ENCODE measurements at places on chromosomes 1 and 21.
A peak's percentile ranks its signal among the peaks of the same experiment; 100 is the strongest.

GRCh38 chr1:66460776-66461175, 73.2 kb upstream of the SGIP1 start:
- H3K36me3 ChIP-seq, result no peaks in the 10 kb centered on the region
- no peak overlapping the region for H3K4me3 ChIP-seq
- no peak for DNase-seq
- H3K4me1 ChIP-seq, result no peaks in the 10 kb centered on the region
- H3K27ac ChIP-seq, result no peak overlapping the region

GRCh38 chr1:19040010-19040680, 83.7 kb upstream of the IFFO2 start:
- peaks cover 4% of the 10 kb centered on the region for H3K4me1 ChIP-seq
- no peak overlapping the region for H3K4me3 ChIP-seq
- DNase-seq, result no peak
- no peaks in the 10 kb centered on the region for H3K36me3 ChIP-seq

DNA sequence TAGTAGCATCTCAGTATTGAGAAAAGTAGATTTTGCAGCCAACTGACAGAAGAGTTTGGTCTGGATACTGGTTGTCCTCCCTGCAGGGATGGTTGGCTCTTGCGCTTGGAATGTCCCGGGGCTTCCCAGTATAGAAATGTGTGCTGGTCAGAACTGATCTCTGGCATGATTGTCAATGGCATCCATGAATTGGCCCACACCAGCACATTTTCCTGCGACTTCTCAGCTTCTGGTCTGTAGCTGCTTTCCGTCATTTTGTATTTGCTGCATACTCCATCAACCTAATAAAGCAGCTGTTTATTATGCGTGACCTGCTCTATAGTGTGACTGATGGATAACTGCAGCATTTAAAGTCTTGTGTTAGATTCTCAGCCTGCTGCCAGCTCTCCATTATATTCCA, 203.7 kb downstream of the S1PR1 start:
- no peaks in the 10 kb centered on the region for H3K27me3 ChIP-seq
- H3K36me3 ChIP-seq, result no peaks in the 10 kb centered on the region
- H3K27ac ChIP-seq, result no peak overlapping the region
- DNase-seq, result no peak

- H3K4me3 ChIP-seq, result no peak overlapping the region
- no peak for DNase-seq
- peaks cover 16% of the 10 kb centered on the region for H3K27me3 ChIP-seq
- no peaks in the 10 kb centered on the region for H3K4me1 ChIP-seq
These were observed 74.6 kb downstream of the NENF start for GRCh38 chr1:212507369-212507768.

- H3K4me1 ChIP-seq, result peaks cover 86% of the 10 kb centered on the region
- peak overlapping the region; percentile 93 for H3K27ac ChIP-seq
- H3K4me3 ChIP-seq, result peak overlapping the region; percentile 66
- no peaks in the 10 kb centered on the region for H3K36me3 ChIP-seq
These were observed 6.7 kb downstream of the LDLRAP1 start for GRCh38 chr1:25550155-25550506.

DNA sequence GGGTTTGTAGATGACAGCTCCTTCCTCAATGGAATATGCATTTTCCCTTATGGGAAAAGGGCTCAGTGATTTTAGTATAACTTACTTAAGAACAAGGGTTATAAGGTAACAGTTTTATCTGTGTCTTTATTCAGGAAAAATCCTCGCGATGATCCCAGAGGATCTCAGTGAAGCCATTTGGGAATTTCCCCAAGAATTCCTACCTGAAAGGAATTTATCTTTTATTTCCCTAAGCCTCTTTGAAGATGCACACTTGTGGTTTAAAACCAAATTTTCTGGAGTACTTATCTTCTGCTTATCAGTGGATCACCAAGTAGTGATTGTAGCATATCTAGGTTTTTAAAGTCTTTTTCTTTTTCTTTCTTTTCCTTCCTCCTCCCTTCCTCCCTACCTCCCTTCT, 58.8 kb downstream of the AK4 start:
- no peak overlapping the region for H3K27ac ChIP-seq
- no peaks in the 10 kb centered on the region for H3K36me3 ChIP-seq
- DNase-seq, result no peak
- peaks cover 3% of the 10 kb centered on the region for H3K27me3 ChIP-seq
- no peaks in the 10 kb centered on the region for H3K4me1 ChIP-seq

DNA sequence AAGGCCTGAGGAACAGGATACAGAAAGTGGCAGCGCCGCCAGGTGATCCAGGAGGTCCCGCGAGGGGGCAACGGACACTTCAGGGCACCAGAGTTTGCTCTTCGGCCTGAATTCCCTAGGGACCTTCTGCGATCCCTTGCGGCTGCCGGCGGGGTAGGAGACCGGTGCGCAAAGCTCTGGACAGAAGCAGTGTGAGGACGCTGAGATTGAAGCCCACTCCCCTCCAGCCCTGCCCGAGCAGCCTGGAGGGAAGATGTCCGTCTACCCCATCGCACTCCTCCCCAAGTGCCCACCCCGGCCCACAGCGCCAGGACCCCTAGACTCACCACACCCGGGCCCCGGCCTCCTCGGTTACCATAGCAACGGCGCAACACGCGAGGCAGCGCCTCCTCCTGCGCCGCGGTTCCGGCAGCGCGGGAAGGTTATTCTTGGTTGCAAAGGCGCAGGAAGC, at the start of gene ANKRD45:
Gene ANKRD45 (minus strand): TSS at position 361 of the 451 bp plus-strand sequence. CDS start 10,433 bp downstream, outside the sequence.
- DNase-seq, result peak; percentile 21
- no peak within 1 kb of the TSS for H3K27ac ChIP-seq
- H3K4me1 ChIP-seq, result peaks cover 3% of the 10 kb centered on the region
- H3K4me3 ChIP-seq, result peak within 1 kb of the TSS; percentile 26

DNA sequence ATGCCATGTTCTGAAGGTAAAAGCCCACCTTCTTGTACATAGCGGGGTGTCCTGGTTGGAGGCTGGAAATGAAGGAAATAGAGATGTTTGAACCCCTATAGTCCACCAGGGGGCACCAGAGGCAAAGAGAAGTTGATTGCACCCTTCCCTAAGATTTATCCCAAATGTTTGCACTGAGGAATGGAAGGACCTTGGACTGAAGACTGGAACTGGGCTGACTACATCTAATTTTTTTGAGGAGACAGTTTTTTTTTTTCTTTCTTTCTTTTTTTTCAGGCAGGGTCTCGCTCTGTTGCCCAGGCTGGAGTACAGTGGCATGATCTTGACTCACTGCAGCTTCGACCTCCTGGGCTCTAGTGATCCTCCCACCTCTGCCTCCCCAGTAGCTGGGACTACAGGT, 55.3 kb upstream of the EIF4G3 start:
- no peak overlapping the region for H3K27ac ChIP-seq
- H3K27me3 ChIP-seq, result no peaks in the 10 kb centered on the region
- no peak overlapping the region for H3K4me3 ChIP-seq
- H3K36me3 ChIP-seq, result peaks cover 51% of the 10 kb centered on the region
- no peak for DNase-seq

- DNase-seq, result no peak
- H3K36me3 ChIP-seq, result no peaks in the 10 kb centered on the region
These were observed 100.9 kb downstream of the PLPPR5 start for GRCh38 chr1:98903726-98904125.

GRCh38 chr1:44077421-44077820, 41.2 kb upstream of the KLF17 start:
- DNase-seq, result no peak
- no peaks in the 10 kb centered on the region for H3K36me3 ChIP-seq
- no peaks in the 10 kb centered on the region for H3K4me1 ChIP-seq
- no peak overlapping the region for H3K27ac ChIP-seq

DNA sequence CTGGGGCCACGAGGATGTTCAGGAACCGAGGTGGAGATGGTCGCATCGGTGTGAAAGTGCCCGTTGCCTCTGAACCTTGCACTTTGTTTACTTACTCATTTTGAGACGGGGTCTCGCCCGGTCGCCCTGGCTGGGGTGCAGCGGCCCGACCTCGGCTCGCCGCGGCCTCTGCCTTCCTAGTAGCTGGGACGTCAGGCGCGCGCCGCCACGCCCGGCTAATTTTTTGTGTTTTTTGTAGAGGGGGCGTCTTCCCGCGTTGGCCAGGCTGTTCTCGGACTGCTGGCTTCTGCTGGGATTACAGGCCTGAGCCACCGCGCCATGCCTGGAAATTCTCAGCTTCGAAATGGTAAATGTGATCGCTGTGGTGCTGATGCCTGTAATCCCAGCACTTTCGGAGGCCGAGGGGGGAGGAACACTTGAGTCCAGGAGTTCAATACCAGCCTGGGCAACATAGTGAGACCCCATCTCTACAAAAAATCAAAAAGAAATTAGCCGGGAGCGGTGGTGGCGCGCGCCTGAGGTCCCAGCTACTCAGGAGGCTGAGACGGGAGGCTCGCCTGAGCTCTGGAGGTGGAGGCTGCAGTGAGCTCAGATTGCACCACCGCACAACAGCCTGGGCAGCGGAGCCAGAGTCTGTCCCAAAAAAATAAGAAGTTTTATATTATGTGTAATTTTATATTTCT, 684 bp upstream of the MRPL20 start:
- H3K27ac ChIP-seq, result peak overlapping the region; percentile 85
- peak overlapping the region; percentile 93 for H3K4me3 ChIP-seq
- H3K27me3 ChIP-seq, result no peaks in the 10 kb centered on the region

DNA sequence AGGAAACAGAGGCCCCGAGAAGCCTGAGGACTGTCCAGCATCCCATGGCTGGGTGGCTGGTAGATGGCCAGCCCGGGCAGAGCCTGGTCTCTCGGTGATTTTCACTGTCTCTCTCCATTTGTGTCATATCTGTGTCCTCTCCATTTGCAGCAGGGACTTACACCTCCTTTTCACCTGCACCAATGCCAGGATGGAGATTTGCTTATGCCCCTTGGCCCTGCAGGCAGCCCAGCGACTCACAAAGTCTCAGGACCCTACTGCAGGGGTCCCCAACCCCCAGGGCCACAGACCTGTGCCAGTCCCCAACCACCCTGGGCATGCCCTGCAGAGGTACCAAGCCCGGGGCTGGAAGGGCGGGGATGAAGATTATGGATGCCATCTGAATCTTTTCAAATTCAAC, 201.6 kb downstream of the RHOU start:
- no peak overlapping the region for H3K27ac ChIP-seq
- no peaks in the 10 kb centered on the region for H3K36me3 ChIP-seq
- H3K27me3 ChIP-seq, result no peaks in the 10 kb centered on the region
- H3K4me3 ChIP-seq, result no peak overlapping the region

DNA sequence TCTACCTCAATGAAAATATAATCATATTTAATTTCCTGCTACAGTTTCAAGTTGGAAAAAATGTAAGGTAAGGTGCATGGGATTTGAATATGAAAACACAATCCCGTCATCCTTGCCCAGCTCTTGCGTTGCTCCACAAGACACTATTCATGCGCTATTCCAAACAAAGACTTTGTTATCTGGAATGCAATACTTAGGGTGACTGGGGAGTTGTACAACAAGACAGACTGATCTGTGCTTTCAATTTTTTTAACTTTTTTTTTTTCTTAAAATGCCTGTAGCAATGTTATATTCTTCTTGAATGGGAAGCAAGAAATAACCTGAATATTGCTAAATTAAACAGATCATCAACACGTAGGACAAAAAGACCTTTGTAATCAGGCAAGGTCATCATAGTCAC, 1077.2 kb downstream of the TTLL7 start:
- no peak overlapping the region for H3K4me3 ChIP-seq
- no peak overlapping the region for H3K27ac ChIP-seq
- no peak for DNase-seq

- no peak overlapping the region for H3K27ac ChIP-seq
- no peaks in the 10 kb centered on the region for H3K36me3 ChIP-seq
- DNase-seq, result no peak
- H3K4me1 ChIP-seq, result no peaks in the 10 kb centered on the region
- H3K4me3 ChIP-seq, result no peak overlapping the region
These were observed 114.2 kb upstream of the IPO9 start for GRCh38 chr1:201714542-201715329.

DNA sequence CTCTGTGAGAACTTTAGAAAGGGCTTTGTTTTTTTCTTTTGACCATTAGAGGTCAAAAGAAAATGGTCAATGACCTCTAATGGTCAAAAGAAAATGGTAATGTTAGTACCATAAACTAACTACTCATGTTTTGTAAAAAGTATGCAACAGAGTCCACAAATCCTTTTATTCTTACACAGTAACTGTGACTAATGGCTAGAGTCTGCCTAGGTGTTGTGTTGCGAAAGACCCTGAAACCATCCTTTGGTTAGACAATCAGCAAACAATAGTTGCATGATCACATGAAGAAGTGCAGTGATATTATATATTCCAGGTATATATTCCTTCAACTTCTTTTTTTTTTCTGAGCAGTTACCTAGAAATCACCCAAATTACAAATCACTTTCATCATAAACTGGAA, 40.9 kb downstream of the NEGR1 start:
- DNase-seq, result no peak
- H3K4me3 ChIP-seq, result no peak overlapping the region
- H3K4me1 ChIP-seq, result no peaks in the 10 kb centered on the region
- no peaks in the 10 kb centered on the region for H3K27me3 ChIP-seq

DNA sequence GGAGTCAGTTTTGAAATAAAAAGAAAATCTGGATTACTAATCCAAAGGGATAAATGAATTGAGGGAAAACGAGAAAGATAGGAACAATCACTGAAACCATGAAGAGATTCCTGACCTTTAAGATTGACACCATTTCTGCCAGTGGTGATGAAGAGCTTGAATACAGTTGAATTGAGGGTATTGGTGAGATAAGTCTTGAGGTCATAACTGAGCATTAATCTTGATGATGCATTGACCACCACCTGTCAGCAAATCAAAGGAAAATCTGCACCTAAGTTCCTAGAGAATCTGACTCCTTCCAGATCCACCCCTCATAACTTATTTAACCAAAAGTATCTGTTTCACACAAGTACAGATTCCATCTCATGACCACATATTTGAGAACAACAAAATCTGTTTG, 21.6 kb downstream of the RPS27 start:
- no peaks in the 10 kb centered on the region for H3K36me3 ChIP-seq

DNA sequence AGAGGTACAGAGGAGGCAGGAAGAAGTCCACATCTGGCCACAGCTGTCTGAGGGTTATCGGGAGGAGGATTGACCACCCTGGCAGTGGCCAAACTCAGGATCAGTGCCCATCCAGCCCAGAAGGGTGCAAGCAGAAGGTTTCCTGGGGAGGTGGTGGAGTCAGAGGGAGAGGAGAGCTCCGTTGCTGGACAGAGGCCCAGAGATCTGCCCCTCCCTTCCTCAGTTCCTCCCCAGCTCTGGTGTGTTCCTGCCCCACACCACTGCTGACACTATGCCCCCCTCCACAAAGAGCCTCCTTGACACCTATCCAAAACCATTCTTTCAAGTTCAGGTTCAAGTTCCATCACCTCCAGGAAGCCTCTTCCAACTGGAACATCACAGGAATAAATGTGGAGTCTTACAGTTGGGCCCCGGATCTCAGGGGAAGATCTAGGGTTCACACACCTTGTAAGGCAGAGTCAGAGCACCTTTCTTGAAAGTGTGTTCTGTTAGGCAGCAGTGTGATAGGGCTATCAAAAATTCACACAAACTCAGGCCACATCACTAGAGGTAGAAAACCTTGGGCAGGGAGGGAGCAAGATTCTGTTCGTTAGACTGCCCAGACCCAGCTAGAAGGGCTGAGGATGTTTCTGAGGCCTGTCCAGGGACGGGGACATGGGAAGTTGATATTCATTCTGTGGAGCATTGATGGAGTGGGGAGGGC, 7.4 kb downstream of the LDLRAD1 start:
- no peaks in the 10 kb centered on the region for H3K4me1 ChIP-seq
- peak; percentile 1 for DNase-seq
- H3K27ac ChIP-seq, result no peak overlapping the region
- no peak overlapping the region for H3K4me3 ChIP-seq
